ENCODE measurements at places on chromosomes 11 and 22.

DNA sequence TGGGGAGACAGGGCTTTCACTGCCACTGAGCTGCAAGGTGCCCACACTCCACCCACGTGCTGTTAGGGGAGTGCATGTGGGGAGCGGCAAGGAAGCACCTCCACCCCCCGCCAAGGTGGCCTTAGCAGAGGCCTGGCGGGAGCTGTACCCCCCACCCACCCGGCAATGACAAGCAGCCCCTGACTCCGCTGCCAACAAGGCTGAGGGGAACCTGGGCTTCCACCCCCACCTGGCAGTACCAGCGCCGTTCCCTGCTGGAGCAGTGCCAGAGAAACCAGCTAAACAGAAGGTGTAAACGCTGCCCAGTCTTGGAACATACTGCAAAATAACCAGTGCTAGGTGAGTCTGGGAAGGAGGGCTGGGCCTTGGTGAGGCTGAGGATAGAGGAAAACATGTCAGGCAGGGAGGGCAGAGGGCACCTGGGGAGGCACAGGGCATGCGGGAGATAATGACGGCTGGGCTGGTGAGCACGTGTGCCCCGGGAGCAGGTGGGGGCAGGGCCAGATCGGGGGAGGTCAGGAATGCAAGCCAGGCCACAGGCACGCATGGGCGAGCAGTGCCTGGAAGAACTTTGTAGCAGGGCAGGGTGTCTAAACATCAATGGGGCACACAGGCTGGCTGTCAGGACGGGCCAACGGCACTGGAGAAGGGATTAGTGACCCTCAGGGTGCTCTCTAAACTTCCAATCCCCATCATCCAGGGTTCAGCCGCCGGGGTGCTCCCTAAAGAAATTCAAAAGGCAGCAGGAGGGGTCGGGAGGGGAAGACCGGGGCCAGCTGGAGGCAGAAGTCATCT is 6.6 kb downstream of the CERK start:
- no peak for DNase-seq

DNA sequence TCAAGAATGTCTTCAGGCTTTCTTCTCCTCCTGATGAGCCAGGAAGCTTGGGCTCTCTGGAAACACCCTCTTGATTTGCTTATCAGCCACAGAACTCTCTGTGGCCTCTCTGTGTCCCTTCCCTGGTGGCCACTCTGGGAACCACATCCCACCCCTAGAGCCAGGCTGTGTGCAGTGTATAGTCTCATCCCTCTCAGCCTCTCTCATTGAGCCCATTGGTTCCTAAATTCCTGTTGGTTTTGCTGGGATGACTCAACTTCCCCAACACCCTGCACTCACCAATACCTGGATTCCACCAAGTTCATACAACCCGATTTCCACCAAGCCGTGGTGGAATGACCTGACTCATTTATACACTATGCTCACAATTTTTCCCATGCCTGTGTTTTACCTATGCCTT is 5.2 kb downstream of the IRAG1 start:
- DNase-seq: no peak

DNA sequence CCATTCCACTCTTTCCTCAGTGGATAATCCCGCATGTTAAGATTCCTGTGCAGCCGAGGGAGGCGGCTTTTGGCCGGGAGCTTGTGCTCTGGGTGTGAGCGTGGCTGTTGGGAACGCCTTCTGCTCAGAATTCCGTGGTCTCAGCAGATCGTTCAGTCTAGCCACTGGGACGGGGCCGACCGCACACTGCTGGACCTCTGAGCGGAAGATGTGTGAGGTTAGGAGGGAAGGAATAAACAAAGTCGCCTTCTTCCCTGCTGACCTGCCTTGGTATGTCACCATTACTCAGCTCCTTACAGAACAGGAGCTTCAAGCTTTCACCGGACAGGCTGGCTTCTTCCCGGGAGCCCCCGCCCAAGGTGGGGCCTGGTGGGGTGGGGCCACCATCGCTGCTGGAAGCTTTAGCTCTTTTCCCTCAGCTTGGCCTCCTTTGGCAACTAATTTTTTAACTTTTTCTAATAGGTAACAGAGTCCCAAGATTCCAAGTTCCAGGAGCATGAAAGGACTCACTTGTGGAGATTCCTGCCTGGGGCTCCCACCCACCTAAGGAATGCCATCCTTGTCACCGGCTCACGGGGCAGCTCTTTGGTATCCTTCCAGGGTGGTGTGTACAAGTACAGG is 22.5 kb upstream of the SEPTIN5 start:
- DNase-seq: no peak

- DNase-seq: no peak
Measured at GRCh38 chr22:36377022-36377631, 10.6 kb downstream of the MYH9 start.

GRCh38 chr11:115665958-115666357 is 161.7 kb upstream of the CADM1 start:
- no peak for DNase-seq

DNA sequence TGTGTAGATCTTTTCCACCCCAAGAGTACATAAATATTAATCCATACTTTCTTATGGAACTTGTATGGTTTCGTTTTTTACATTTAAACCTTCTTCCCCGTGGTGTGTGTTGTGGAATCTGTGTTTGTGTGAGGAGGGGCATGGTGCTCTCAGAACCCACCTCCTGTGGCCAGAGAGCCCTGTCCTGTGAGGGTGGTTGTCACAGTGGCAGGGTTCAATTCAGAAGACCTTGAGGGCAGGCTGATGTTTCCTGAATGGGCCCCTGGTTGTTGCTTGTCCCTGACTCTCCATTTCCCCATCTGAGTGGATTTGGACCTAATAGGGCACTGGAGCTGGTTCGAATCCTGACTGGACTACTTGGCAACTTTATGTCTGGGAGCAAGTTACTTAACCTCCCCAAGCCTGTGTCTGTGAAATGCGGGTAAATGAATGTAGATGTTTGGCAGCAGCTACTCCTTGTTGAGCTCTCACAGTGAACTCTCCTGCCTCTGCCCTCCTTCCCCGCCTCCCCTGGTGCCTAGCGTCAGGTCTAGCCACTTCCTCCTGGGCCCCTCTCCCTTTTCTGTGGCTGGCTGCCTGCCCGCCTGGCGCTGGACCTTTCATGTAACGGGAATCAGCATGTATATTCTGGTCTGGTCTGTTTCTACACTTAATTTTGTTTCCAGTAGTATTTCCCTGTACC is 7.3 kb downstream of the NEAT1 start:
- peak; percentile 73 for DNase-seq

- no peak for DNase-seq
Measured at GRCh38 chr11:1200611-1201191, 22.2 kb upstream of the MUC5B start.

DNA sequence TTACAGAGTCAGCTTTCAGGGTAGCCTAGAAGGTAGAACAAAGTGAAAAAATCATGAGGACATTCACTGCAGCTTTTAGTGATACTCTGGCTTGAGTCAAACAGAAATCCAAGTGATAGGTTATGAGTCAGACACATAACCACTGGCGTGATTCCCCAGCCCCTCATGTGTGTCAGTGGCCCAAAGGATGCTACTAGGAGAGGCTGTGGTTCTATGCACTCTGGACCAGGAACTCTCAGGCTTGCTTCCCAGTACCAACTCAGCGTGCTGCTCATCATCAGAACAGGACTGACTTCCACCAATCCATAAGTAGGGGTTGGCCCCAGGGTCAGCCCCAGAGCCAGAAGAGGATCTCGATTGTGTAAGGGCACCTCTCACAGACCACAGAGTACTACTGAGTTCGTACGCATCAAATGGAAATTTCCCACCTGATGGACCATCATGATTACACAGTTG is 116.8 kb downstream of the MED15 start:
- peak; percentile 75 for DNase-seq

GRCh38 chr11:112200252-112200651 is 24.9 kb downstream of the BCO2 start:
- no peak for DNase-seq

- no peak for DNase-seq
Measured at GRCh38 chr22:23192133-23192532, 11.8 kb downstream of the BCR start.

GRCh38 chr11:123221096-123221561 is 26.1 kb upstream of the CLMP start:
- no peak for DNase-seq

DNA sequence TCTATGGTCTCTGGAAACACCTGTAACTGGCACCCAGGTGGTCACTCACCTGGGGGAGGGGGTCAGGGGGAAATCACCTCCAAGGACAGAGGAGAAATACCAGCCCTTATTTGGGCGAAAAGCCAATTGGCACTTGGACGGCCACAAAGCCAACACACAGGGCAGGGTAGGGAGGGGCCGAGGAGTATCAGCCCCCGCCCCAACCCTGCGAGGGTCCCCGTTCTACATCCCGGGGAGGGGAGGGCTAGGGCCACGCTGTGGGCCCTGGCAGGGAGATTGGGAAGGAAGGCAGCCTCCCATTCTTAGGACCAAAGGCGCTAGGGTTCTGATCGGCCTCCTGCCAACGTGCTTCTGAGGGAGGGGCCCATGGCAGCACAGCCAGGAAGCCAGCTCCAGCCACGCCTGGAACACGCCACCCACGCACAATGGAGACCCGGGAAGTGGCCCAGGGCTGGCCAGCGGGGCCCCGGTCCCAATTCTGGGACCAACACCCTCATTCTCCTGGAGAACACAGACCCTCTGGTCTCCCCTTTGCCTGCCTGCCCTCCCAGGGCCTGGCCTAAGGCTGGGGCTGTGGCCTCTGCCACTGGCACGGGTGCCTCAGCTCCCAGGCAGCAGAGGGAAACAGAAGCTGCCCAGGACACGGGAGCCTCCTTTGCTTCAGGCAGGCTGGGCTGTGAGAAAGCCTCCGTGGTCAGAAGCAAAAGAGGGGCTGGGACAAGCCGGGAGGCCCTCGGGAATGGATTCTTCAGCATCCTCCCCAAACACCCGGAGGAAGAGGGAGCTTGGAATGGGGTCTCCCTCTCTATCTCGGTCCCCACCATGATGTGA is 7.4 kb downstream of the CBX6 start:
- DNase-seq: no peak

DNA sequence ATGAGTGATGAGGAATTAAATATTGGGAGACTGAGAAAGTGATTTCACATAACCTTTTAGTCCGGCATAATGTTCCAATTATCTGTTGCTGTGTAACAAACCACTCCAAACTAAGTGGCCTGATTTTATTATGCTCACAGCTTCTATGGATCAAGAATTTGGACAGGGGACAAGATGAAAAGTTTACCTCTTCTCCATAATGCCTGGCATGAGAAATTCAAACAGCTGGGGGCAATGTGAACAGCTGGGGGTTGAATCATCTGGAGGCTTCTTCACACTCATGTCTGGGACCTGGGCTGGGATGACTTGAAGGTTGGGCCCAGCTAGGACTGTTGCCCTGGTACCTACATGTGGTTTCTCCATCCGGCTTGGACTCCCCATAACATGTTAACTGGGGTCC is 99.4 kb upstream of the DRD2 start:
- DNase-seq: no peak

GRCh38 chr11:83194281-83195142 is 1.0 kb downstream of the ANKRD42 start:
- DNase-seq: peak; percentile 80

- DNase-seq: no peak
Measured at GRCh38 chr11:130145975-130146776, 13.4 kb upstream of the ST14 start.

- no peak for DNase-seq
Measured at GRCh38 chr11:27722953-27723344, 22.7 kb upstream of the BDNF start.

DNA sequence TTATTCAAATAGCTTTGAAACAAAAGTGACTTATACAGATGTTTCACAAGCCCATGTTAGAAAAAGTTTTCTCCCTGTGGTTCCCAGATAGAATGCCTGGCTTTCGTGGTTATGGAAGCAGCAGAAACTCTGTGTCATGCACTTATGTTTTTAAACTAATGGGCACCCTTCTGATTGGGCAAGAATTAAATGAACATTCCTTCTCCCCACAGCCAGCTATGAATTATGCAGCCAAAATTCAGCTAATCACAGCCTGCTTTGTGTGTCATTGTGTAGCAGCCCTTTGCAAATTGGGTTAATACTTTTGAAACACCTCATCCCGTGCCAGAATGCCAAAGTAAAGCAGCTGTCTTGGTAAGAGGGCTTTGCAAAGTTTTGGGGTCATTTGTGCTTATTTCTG is 46.9 kb downstream of the PANX1 start:
- no peak for DNase-seq

- no peak for DNase-seq
Measured at GRCh38 chr11:62505059-62505439, 41.6 kb downstream of the AHNAK start.

DNA sequence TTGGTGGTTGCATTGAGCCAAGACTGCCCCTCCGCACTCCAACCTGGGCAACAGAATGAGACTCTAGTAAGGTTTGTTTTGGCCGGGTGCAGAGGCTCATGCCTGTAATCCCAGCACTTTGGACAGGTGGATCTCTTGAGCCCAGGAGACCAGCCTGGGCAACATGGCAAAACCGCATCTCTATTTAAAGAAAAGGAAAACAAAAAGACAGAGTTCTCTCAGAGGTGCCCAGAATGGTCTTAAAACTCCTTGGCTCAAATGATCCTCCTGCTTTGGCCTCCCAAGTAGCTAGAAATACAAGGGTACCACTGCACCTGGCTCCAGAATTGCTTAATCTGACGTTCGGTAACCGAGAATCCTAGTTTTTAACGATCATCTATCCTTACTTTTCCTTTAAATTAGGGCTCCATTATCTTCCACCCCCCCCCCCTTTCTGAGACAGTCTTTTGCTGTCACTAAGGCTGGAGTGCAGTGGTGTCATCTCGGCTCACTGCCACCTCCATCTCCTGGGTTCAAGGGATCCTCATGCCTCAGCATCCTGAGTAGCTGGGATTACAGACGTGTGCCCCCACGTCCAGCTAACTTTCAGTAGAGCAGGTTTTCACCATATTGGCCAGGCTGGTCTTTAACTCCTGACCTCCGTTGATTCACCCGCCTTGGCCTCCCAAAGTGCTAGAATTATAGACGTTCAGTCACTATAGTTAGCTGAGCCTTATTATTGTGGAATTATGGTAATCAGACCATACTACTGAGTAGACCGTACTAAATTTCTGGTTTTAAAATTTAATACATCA is 1.7 kb downstream of the RPS25 start:
- no peak for DNase-seq

DNA sequence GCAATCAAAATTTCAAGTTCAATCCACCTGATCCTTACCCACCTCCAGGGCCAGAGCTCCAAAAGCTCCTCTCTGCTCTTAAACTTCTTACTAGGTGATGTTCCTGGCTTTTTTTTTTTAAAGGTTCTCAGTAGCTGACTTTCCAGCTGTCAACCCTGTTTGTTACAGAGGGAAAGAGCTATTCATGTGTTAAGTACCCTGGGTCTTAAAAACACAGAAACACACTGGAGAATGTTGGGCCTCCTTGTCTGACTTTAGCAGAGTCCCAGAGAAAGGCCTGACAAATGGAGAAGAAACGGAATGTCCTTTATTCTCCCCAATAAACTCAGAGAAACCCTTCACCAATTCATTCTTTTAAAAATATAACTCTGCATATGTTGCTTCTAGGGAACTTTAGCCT is 3.2 kb downstream of the LRRC4C start:
- no peak for DNase-seq

- no peak for DNase-seq
Measured at GRCh38 chr22:28030473-28030872, 111.4 kb upstream of the PITPNB start.

- no peak for DNase-seq
Measured at GRCh38 chr11:13772223-13773046, 104.0 kb downstream of the FAR1 start.

All from activated CD8-positive, alpha-beta memory T cell treated with anti-CD3 and anti-CD28 coated beads for 24 hours (primary cell).